ENCODE measurements at places on chromosomes 6 and 20.

DNA sequence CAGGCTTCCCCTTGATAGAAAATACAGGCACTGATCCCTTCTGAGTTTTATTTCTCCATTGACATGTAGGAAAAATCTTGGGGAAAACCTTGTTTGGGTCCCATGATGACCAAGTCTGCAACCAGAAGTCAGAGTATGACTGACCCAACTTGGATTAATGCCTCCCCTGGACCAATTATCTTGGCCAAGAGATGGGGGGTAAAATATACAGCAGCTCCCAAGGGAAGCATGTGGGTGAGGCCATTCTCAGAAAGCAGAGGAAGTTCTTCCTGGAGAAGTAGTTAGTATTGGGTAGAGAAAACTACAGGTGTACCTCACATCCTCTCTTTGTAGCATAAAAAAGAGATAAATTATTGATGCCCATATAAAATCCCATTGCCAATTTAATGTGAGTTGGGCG lies 285.2 kb upstream of the PLCB4 start:
- no peak for DNase-seq

DNA sequence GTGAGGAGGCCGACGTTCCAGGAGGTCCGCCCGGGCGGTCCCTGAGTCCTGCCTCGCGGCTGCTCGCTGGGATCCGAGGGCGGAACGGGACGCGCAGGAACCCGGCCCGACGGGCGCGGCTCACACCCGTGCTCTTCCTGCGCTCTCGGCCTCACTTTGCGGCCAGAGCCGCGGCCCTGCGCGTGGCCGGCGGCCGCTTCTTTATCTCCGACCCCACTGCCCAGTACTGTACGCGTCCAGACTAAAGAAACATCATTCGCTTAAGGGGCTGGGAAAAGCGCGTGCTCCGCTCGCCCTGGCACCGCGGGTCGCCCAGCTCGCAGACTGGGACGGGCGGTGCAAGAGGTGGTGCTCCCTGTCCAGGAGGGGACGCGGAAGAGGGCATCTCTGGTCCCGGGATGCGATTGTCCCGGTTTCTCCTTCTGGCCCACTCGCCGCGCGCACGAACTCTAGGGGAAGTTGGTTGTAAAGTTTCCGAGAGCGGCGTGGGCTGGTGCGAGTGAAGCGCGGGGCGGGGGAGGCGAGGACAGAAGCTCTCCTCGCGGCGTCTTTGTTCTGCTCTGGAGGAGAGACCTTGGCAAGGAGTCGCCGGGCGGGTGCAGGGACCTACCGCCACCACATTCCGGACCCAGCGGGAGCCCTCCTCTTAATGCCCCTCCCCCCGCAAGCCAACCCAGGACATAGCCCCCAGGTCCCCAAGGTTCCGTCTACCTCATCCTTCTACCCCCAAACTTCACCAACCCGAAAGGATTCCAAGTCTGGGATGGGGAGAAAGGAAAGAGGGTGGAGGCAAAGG lies 71.0 kb downstream of the SOX4 start:
- no peak for DNase-seq

DNA sequence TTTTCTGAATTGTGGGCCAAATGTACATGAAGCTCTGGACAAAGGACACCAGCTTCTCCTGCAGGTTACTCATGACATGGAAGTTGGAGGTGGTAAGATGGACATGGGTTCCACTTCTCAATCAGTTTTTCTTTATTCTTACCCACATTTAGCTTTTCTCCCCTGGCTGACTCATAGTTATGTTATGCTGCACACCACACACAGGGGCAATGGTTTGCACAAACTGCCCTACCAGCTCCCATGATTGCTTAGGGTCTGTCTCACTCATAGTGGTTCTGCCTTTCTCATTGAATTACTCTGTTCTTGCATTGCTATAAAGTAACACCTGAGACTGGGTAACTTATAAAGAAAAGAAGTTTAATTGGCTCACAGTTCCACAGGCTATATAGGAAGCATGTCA lies 4.5 kb upstream of the CD109 start:
- DNase-seq: peak; percentile 78

DNA sequence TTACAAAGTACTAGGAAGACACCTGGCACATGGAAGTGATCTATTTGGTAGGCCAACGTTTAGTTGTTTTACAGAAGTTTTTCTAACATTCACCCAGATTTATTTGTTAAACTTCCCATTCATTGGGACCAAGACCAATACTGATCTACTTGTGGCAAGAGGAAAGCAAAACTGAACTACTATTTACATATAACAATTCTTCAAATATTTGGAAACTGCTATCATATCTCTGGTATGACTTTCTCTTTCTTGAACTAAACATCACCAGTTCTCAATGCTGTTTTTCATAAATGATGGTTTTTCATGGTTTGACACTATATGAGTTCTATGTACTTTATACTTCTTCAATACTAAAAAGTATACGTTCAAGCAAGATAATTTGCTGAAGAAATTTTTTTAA lies 189.2 kb downstream of the ASCC3 start:
- DNase-seq: no peak

DNA sequence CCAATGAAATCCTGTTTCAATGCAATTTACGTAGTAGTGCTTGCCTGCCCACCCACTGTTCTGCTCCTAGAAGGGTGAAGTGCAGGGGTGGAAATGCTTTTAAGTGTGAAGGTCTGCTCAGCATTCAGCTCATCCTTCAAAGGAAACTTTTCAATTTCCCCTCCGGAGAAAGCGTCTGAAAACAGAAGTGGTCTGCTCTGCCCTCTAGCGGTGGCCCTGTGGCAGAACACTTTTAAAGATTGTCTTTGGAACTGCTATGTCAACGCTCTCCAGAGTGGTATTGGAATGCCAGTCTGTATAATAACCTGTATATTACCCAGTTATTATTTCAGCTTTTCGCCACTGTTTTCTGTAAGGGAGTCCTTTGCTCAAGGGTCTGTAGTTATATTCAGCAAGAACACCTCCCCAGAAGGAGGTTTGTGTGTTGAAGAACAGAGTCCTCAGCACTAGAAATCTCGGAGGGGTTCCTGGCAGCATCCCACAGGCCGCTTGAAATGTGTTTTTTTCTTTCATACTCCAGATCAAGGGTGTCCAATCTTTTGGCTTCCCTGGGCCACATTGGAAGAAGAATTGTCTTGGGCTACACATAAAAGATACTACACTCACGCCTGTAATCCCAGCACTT lies 63.1 kb upstream of the KLHL31 start:
- DNase-seq: peak; percentile 28

- DNase-seq: peak; percentile 78
These were observed 50.5 kb upstream of the ASIP start for GRCh38 chr20:34190679-34191090.

DNA sequence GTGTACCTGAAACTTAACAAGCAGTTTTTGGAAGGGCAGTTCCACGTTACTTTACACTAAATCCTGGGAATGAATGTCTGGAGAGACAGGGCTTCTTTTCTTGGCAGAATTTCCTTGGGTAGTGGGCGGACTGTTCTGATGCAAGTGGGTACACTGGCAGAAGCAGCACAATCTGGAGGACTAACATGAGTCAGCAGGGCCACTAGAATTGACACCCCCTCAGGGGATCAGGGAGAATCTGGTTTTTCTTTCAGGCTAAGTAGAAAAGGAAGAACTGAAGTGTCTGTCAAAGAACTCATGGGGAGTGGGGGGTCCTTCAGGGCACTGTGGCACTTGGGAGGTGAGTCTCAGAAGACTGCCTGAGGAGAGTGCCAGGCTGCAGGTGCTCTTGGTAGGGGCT lies 34.6 kb downstream of the PANK2 start:
- no peak for DNase-seq

DNA sequence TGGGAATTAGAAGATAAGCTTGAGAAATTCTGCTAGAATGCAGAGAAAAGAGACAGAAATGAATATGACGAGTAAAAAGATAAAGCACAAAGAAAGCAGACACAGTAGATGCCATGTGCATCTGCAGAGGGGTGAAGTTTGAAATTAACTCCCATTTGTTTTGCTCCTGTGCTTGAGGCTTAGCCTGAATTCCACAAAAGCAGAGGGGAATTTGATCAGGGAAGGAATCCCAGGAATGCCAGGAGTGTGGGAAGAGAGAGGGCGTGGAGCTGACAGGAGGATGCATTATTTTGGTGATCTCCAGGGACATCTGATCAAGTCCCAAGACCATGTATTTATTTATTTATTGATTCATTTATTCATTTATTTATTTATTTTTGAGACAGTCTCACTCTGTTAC lies 55.6 kb downstream of the SLC22A1 start:
- no peak for DNase-seq

- no peak for DNase-seq
These were observed 416 bp upstream of the POLR1H start for GRCh38 chr6:30060606-30061091.
